ENCODE measurements at places on chromosomes 2 and 18.

GRCh38 chr2:119108186-119108585 is 50.4 kb downstream of the C1QL2 start:
- no peak for DNase-seq

DNA sequence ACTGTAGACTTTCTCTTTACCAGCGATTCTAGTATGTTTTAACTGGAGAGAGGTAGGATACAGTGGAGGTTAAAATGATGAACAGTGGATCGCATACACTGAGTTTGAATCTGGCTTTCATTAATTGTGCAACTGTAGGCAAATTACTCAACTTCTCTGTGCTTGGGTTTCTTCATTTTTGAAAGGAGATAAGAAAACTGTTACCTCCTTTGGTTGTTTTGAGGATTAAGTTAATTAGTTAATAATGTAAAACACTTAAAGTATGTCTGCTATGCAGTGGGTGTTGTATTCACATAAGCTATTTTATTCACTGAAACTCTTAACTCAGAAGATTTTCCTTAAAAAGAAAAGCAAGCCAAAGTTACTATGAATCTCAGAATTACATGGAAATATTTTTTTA is 111.8 kb upstream of the CYP20A1 start:
- no peak for DNase-seq

GRCh38 chr2:383888-384287 is 96.0 kb upstream of the ALKAL2 start:
- DNase-seq = no peak

GRCh38 chr2:71451705-71452104 is 1.7 kb upstream of the DYSF start:
- no peak for DNase-seq

DNA sequence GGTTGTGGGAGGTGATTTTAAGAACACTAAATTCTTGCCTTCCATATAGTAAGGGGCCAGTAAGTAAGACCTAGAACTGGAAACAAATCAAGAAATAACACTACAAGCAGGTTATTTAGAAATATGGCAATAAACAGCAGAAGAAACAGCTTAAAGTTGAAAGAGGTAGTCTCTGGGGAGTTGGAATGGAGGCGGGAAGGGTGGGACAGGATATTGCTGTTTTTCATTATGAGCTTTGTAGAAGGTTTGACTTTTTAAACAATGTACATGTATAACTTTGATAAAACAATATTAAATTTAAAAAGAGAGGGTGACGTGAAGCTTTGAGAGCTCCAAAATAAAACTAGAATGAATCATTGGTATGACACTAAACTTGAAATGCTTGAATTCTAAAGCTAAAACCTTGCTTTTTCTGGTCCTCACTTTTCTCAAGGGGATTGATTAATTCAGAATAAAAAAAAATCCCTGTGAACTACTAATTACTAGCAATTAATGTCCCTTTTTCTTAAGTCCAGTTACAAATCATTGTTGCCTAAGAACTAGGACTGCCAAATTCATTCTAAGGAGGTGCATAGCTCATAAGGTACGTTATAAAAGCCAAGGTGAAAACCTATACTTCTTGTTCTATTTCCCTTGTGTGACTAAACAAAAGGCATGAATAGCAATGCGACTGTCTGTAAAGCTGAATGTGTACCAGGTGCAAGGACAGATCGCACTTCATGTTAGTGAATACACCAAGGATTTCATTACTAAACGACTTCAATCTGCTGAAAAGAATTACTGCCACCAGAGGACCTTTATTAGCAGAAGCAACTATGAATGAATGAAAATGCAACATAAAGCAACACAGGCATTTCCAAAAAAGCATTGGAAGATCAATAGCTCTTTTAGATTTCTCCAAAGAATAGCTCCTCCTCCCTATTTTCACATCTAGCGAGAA is 177.5 kb downstream of the RBM43 start:
- no peak for DNase-seq

DNA sequence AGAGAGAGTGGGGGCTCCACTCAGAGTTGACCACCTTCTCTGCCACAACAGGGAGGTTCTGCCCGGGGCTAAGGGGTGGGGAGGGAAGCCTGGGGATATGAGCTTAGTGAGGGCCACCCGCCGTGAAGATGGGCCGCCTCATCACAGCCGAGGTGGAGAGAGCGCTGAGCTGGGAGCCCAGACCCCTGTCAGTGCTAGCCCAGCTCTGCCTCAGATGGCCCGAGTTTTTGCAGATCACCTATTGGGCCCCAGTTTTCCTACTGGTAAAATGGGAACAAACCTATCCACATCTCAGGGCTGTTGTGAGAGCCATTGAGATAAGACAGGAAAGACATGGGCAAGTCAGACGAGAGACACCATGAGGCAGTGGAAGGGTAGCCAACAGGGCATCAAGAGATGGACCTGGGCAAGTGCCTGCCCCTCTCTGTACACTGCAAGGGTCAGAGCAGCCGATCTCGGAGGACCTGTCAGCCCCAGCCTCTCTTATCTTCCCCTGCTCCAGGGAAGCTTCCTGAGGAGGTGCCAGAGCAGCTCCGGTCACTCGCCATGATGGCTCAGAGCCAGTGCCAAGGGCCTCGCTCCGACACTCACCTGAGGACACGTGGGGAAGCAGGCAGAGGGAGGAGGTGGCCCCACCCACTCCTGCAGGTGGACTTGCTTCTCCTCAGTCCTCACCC is 88.9 kb downstream of the MCFD2 start:
- DNase-seq = no peak

DNA sequence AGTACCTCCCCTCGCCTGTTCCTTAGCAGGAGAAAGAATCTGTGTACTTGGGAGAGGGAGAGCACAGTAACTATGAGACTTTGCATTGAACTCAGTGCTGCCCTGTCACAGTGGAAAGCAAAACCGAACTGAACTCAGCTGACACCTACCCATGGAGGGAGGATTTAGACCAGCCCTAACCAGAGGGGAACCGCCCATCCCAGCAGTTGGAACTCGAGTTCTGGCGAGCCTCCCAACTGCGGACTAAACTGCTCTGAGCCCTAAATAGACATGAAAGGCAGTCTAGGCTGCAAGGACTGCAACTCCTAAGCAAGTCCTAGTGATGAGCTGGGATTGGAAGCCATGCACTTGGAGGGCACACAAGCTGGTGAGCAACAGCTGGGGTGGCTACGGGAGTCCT is 110.4 kb downstream of the GRB14 start:
- no peak for DNase-seq

GRCh38 chr18:12599543-12599942 is 58.4 kb downstream of the SPIRE1 start:
- DNase-seq = no peak

GRCh38 chr2:179818546-179818945 is 42.9 kb downstream of the ZNF385B start:
- no peak for DNase-seq

Measured in activated naive CD8-positive, alpha-beta T cell treated with anti-CD3 and anti-CD28 coated beads, Interleukin-2, amount 50 U/mL, for 24 hours (primary cell).